ENCODE measurements at places on chromosomes 1 and 21.
A peak's percentile ranks its signal among the peaks of the same experiment; 100 is the strongest.

DNA sequence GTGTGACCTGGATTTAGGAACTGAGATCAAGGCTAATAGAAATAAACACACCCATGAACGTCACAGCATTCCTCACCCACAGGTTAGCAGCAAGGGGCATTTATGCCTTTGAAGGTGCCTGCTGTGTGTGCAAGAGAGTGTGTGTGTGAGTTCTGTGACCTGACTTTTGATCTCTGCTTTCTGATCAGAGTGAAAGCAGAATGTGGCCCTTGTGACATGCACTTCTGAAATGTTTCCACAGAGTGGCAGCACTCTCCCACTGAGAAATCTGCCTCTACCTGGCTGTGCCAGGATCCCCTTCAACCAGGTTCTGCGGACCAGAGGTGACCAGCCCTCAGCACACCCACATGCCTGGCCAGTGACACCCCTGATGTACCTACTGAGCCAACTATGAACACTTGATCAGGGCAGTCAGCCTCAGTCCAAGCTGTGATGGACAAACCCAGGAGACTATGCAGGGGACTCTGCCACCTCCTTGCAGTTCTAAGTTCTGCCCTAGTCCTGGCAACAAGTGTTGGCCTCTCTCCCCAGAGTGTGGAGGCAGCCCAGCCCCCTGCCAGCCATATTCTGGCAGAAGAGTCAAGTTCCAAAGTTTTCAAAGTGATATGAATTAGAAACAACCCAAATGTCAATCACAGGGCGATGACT lies 41.0 kb downstream of the RXRG start:
- peak; percentile 19 for DNase-seq

DNA sequence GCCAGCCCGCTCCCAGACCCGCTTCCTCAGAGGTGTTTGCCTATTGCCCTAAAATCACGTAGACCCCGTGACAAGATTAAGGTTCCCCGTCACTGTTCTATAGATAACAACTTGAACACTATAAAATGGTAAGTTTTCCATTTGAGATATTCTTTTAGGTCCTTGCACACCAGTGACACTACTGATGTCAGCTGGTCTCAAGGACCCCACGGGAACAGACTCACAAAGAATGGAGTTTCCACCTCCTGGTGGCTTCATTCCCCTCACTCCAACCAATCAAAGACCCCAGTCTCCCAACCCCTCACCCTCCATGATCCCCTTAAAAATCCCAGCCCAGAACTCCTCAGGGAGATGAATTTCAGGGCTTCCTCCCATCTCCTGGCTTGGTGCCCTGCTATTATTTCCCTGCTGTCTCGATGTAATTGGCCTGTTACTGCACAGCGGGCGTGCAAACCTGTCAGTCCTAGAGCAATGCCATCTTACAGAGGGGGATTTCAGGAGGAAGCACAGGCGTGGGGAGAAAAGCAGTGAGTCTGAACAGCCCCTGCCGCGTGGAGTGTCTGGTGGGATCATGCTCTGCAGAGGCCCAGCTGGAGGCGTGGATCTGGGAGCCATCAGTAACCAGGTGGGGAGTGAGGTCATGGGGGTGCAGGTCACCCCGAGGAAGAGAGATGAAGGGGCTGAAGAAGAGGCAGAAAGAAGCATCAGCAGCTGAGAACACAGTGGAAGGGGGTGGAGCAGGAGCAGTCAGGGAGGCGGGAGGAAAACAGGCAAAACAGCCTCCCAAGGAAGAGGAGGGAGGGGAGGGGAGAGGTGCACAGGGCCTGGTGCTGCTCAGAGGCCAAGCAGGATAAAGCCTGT lies 35.1 kb upstream of the LBR start:
- DNase-seq: peak; percentile 75

- no peak for DNase-seq
These were observed 96.9 kb downstream of the LPAR3 start for GRCh38 chr1:84795966-84796600.

GRCh38 chr1:164601399-164602100 lies 42.6 kb downstream of the PBX1 start:
- DNase-seq: peak; percentile 5

GRCh38 chr1:12453400-12454343 lies 164.3 kb downstream of the DHRS3 start:
- no peak for DNase-seq
